ENCODE measurements at places on chromosomes 3 and 15.
A peak's percentile ranks its signal among the peaks of the same experiment; 100 is the strongest.

GRCh38 chr15:73897441-73898261 is 24.3 kb downstream of the TBC1D21 start:
- peak; percentile 33 for DNase-seq

- no peak for DNase-seq
These were observed 84.6 kb downstream of the GBE1 start for GRCh38 chr3:81676706-81677456.

- DNase-seq: no peak
These were observed 238.6 kb upstream of the CHRM5 start for GRCh38 chr15:33729653-33730052.

GRCh38 chr15:88250826-88251225 is 5.7 kb downstream of the NTRK3 start:
- DNase-seq: no peak

- no peak for DNase-seq
These were observed 7.5 kb upstream of the NDN start for GRCh38 chr15:23694592-23694991.

- no peak for DNase-seq
These were observed 168.2 kb downstream of the CBLB start for GRCh38 chr3:105700575-105700974.

DNA sequence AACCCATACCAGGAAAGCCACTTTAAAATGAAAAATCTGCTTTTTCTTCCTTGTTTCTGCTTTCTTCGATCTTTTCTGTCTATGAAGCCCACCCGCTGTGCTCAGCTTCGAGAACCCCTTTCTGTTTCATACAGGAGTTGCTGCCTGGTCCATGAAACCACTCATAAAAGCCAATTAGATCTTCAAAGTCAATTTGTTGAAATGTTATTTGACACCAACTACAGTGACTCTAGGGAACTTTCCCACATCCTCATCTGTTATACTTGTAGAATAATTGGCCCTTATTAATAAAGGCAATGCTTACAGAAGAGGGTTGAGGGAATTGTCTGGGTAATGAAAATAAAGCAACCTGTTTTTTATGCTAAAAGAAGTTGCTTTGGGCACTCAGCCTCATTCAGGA is 523.6 kb downstream of the OCA2 start:
- DNase-seq: no peak

GRCh38 chr3:52534281-52535183 is 875 bp upstream of the NT5DC2 start:
- no peak for DNase-seq

DNA sequence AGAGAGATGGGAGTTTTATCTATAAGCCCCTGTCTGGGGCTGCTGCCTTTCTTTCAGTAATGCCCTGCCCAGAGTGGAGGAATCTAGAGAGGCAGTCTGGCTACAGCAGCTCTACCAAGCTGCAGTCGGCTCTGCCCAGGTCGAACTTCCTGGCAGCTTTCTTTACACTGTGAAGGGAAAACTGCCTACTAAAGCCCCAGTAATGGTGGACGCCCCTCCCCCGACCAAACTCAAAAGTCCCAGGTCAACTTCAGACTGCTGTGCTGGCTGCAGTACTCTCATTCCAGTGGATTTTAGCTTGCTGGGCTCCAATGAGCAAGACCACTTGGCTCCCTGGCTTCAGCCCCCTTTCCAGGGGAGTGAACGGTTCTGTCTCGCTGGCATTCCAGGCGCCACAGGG is 65.9 kb upstream of the RARB start:
- no peak for DNase-seq

- DNase-seq: no peak
These were observed 61.3 kb downstream of the HERC2 start for GRCh38 chr15:28260722-28261121.

GRCh38 chr3:187935623-187936156 is 190.4 kb upstream of the BCL6 start:
- DNase-seq: no peak

GRCh38 chr15:26146202-26146601 is 283.1 kb upstream of the ATP10A start:
- no peak for DNase-seq

DNA sequence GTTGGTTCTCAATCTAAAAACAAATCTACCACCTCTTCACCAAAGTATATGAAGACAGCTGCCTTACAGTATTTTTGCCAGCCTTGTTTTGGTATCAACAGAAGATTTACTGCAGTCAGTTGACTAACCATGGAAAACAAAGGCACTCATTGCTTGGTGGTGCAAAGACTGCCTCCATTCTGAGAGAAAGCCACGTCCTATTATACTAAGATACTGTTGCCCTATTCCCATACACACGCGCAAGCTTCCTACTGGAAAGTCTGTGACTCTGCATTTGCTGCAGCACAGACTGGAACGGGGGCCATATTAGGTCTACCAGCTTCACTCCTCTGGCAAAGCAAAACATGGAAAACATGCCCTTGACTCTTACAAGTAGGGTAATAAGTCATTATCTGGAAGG is 18.0 kb downstream of the MTMR10 start:
- DNase-seq: no peak

DNA sequence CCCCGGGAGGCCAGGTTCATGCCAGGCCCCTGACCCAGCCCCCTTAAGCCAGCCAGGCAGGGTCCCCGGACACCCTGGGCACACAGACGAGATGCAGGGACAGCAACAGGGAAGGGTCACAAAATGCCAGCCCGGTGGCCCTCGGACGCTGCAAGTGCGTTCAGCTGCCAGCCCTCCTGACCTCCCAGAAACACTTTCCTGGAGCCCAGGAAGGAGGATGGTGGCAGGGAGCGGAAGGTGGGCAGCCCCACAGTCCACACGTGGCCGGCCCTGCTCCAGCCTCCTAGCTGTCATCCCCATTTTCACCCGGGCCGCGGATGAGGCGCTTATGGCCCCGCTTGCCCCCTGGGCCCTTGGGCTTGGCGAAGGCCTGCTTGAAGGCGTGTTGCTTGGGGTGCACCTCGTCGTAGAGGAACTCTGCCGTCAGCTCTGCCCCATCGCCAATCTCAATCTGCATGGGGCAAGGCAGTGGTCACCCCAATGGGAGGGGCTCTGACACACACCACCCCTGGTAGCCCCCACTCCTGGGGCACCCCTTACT is 3.4 kb upstream of the TLR9 start:
- DNase-seq: no peak

- DNase-seq: no peak
These were observed 189.8 kb downstream of the KLF13 start for GRCh38 chr15:31516440-31516839.

DNA sequence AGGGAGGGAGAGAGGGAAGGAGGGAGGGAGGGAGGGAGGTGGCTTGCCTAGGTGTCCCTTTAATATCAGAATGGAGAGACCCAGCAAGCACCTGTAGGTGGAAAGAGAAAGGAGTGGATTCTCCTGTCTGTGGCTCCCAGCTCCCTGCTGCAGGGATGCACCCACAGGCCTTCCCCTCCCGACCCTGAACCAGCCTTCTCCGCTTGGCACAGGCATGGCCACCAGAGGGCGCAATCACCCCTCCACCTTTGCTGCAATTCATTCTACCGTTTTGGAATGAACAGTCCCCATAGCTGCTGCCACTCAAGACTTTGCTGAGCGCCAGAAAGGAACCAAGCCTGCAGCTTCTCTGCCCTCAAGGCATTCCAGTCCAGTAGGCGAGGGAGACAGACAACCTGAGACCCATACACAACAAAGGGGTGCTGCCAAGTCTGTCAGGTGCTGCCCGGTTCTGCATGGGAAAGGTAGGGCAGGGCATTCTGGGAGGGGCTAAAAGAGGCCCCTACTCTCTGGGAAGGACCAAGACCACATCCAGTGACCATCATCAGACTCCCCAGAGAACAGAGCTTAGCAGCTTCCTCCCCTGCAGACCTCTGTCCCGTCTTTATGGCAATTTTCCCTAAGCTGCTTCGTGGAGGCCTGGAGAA is 4.9 kb downstream of the TLR9 start:
- DNase-seq: peak; percentile 76

GRCh38 chr3:29331456-29332194 is 50.8 kb downstream of the RBMS3 start:
- DNase-seq: no peak

DNA sequence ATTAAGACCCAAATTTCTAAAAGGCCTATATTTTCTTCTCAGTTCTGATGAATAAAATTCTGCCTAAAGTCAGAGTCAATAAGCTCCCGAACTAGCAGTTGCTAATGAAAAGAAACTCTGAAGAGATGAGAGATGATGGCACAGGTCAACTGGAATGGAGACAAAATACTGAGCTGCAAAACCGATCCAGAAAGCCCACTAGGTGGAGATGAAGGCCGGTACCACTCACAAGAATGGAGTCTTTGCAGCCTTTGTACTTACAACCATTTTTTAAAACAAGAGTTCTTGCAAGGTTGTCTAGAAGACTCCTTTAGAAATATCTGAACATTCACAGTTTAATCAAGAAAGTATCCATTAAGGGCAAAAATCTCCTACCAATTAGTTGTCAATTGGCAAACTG is 119.9 kb upstream of the TJP1 start:
- DNase-seq: no peak

Measured in activated T-helper 1 cell treated with Interleukin-2 at 50 U/mL for 16 hours (primary cell).